ENCODE measurements at places on chromosomes 7 and 10.

DNA sequence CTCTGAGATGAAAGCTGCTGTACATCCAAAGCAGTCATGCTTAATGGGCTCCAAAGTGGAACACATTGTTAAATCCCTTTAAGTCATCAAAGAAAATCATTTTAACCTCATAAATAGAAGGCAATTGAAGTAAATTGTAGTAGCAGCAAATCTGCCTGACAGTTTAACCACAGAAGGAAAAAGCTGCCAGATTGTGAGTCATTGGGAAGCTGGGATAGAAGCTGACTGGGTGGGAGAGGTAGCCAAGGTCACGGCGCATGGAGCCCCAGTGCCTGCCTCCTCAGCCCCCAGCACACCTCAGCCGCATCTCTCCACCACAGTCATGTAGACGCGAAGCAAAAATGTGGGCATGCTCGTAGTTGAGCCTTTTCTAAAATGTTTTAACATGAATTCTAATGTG, 44.0 kb downstream of the TARP start:
- no peak for DNase-seq

DNA sequence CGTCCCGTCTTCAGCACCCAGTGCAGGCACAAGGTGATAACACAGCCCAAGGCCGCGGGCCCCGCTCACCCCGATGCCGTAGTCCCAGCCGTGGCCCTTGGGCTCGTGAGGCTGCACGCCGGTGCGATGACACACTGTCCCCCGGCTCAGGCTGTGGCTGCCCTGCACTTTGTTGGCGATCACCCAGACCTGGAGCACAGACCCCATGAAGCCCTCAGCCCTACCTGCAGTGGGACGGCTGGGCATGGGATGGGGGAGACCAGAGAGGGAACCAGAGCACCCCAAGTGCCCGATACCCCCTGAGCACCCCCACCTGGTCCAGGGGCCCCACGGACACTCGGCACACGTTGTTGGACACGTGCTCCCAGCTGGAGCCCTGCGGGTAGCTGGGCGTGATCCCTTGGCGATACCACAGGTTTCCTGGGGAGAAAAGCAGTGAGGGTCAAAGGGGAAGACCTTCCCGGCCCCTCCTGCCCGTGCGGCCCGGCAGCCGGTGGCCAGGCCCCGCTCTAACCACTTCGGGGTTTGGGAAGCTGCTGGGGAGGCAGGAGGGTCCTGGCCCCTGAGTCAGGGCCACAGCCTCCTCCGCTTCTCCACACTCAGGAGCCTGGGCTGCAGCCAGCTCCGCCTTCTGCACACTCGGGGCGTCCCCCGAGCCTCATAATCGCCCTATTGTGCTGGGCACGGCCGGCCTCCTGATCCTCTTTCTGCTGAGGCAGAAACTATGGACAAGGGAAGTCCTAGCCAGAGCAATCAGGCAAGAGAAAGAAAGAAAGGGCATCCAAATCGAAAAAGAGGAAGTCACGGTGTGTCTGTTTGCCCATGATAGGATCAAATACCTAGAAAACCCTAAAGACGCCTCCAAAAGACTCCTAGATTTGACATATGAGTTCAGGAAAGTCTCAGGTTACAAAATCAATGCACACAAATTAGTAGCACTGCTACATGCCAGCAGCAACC, 6.7 kb downstream of the BHLHA15 start:
- DNase-seq: peak; percentile 75

DNA sequence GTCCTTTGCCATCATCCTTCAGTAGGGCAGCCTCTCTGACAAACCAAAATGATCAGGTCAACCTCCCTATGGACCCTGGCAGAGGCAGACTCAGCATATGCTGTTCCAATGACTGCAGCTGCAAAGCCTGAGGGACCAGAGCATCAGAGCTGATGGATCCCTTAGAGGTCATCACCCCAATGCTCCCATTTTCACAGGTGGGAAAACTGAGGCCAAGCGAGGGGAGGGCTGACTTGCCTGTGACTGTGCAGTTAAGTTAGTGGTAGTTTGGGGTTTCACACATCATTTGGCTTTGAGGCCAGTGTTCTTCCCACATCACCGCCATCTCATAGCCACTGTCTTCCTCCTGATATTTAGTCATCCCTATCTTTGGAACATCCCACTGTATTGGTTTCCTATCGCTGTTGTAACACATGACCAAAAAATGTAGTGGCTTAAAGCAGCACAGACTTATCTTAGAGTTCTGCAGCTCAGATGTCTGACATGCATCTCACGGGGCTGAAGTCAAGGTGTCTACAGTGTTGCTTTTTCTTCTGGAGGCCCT, 69.3 kb upstream of the PDZD8 start:
- no peak for DNase-seq

- DNase-seq: no peak
These were observed 226.0 kb downstream of the BMPER start for GRCh38 chr7:34131371-34131770.

DNA sequence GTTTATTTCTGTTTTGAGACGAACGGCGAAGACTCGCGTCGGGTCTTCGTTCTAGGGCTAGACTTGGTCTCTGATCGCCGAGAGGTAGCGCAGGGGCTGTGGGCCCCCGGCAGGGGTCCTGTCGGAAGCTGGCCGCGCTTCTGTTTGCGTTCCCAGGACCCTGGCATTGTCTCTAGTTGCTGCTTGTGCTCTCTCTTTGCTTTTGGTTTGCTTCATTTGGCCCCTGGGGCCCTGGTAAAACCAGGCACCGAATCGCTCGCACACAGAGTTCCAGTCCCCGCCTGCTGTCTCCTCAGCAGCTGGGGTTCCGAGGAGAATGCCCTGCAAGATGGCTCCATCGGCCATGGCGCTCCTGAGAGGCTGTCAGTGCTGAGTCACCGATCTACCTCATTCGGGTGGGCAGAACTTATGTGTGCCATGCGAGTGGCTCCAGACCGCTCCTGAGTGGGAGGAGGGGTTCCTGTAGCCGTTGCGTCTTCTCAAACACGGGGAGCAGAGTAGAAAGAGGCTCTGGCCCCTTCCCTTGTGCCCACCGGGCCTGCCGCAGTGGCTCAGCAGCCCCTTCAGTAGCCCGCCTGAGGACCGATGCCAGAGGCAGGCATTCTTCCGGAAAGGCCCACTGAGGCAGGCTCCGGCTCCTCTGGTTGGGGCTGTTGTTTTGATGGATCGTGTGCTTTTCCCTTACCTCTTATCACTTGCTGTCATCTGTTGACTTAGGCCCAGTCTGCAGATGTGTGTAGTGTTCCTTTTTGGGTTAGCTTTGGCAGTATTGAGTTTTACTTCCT, 826 bp downstream of the CHPF2 start:
- peak; percentile 93 for DNase-seq

- peak; percentile 85 for DNase-seq
These were observed 51.3 kb upstream of the GPR26 start for GRCh38 chr10:123614888-123615287.

GRCh38 chr10:23994459-23995046, 214.4 kb upstream of the KIAA1217 start:
- peak; percentile 65 for DNase-seq

DNA sequence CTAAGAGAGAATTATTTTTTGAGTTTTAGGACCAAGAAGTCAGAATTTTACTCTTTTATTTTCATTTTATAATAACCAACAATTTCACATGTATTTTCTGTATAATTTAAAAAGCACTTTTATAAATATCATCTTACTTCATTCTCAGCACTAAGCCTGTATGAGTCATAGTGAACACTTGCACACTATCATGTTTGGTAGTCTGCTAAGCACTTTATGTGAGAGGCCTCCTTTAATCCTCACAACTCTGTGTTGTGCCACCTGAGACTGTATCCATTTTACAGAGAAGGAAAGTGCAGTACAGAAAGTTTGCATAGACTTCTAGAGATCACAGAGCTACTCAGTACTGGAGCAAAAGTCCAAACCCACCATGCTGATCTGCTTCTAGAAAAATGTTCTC, 939.6 kb downstream of the NRG3 start:
- DNase-seq: no peak

- DNase-seq: no peak
These were observed at the start of gene MRC1 for GRCh38 chr10:17808971-17809841. TSS of gene MRC1 (plus strand) at chr10:17809348. CDS start at chr10:17809466, 118 bp downstream.

All from hematopoietic multipotent progenitor cell treated with erythropoietin and hydrocortisone succinate and interleukin-3 and kit ligand, for 6 days (in vitro differentiated cells).